ENCODE measurements at places on chromosomes 13 and 19.

DNA sequence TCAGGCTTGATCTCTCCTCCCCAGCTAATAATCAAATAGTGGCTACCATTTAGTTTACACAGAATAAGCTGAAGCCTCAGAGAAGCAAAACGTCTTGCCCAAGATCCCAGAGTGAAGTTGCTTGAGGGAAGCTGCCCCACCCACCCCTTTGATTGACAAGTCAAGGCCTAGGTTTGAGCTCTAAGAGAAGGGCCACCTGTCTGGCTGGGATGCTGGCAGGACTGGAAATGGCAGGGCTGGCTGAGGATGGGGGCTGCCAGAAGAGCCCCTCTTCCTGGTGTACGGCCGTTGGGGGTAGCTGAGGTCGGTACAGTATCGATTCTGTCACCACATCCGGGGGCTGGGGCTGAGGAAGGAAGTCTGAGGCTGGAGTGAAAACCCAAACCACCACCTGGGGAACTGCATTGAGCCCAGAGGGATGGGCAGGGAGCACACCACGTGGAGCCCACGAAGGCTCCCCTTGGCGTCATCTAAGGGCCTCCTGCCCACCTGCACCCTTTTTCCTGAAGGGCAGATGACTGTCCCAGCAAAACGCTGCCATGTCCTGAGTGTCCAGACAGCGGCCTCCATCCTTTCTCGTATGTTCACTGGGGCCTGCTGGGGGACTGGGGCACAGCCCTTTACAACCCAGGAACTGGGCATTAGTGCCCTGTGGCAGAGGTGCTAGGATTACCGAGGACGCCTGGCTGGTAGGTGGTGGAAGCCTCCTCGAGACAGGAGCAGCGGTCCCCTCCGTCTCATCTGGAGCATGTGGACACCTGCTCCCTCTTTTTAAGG is 1.4 kb upstream of the PRKD2 start:
- DNase-seq = peak; percentile 60

DNA sequence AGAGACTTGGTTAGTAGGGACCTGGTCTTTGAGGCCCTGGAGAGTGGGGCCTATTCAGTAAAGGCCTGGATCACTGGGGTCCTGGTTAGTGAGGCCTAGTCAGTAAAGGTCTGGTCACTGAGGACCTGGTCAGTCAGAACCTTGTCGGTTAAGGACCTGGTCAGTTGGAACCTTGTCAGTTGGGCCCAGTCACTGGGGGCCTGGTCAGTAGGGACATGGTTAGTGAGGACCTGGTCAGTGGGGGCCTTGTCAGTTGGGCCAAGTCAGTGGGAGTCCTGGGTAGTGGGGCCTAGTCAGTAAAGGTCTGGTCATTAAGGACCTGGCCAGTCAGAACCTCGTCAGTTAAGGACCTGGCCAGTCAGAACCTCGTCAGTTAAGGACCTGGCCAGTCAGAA is 43.2 kb upstream of the TPM4 start:
- no peak for DNase-seq

DNA sequence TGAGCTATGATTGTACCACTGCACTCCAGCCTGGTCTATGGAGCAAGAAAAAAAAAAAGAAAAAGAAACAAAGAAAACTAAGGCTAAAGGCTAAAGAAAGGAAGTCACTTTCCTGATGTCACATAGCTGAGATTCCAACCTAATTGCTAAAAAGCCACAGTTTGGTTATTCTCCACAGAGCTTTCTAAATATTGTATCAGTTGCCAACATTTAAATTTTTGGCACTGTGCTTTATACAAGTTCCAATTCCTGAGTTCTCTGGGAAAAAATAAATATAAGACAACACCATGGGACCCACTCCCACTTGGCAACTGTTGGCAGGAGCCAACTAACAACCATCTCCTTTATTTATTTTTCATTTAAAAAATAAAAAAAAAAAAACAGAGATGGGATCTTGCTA is 11.2 kb upstream of the LYPD3 start:
- DNase-seq = no peak

- DNase-seq = no peak
Observed at GRCh38 chr13:42022336-42022735, 26.1 kb upstream of the DGKH start.

- no peak for DNase-seq
Observed at GRCh38 chr13:106917024-106917571, 349.2 kb upstream of the ARGLU1 start.

GRCh38 chr13:75762076-75762937 is 126.2 kb downstream of the LMO7 start:
- DNase-seq = no peak

All from activated effector memory CD4-positive, alpha-beta T cell treated with Interleukin-2 at 50 U/mL for 16 hours (primary cell).